ENCODE measurements at places on chromosomes 7 and 10.
A peak's percentile ranks its signal among the peaks of the same experiment; 100 is the strongest.

- DNase-seq = no peak
Observed at GRCh38 chr10:70053841-70054288, 1.2 kb downstream of the MACROH2A2 start.

DNA sequence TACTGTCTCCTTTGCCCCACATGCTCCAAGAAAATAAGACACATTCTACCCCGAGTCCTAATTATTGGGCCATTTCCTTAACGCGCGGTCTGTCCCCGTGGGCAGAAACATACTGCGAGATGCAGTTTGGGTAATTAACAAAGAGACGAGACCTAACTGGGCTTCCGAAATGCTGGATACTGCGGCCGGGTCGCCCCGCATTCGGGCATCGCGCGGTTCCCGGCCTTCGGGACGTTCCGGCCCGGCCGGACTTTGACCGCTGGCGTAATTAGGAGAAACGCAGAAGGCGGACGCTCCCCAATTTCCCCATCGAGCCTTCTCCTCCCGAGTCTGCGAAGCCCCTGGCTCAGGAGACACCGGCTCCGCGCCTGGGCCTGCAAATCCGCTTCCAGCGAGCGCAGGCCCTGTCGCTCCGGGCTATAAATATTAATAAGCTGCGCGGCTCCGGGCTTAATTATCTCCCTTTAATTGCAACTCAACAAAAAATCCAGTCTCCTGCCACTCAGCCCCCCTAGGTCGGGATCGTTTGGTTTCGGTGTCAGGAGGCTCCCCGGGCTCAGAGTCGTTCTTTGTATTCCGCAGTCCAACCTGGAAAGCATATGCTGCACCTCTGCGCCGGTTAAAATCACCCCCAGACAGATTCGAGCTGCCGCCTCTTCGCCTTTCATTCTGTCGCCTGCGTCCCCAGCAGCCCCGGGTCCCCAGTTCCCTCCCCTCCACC lies 131.5 kb downstream of the SPAG6 start:
- DNase-seq = no peak

- no peak for DNase-seq
Observed at GRCh38 chr10:116926426-116926825, 77.1 kb downstream of the ENO4 start.

DNA sequence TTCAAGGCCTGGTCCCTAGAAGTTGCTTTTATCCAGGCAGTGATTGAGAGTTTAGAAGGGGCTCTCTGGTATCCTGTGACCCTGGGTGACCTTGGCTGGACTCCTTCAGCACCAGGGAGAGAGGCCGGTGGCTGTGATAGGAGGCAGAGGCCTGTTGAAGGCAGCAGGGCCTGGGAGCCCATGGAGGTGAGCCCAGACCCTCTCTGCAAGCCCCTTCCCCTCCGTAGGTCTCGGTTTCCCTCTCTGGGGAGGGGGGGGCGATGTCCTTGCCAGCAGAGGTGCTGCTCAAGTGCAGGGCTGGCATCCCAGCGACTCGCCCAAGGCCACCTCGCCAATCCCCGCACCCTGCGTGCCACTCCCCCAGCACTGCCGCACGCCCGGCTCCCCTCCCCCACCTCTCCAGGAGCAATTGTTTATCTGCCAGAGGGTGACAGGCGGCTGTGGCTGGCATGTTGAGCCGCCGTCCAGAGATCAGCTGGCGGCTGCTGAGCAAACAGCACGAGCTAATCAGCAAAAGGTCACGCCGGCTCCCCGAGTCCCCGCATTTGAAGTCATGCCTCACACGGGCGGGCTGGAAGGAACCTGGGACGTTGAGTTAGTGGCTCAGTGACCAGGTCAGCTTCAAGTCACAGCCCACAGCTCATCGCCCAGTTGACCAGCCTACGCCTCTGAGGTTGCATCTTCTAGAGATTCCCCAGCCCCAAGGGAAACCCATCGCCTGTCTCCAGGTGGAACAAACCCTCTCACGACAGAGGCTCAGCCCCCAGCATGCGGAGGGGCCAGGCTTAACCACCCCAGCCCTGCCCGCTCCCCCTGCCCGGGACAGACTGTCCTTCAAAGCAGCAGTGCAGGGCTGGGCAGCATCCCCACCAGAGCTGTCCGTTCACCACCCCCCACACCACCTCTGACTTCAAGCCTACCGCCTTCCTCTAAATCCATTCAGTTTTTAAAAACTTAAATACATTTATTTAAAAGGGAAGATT lies 43.7 kb downstream of the ELFN1 start:
- DNase-seq = no peak

- no peak for DNase-seq
Observed at GRCh38 chr10:112823604-112824003, 126.4 kb upstream of the TCF7L2 start.

DNA sequence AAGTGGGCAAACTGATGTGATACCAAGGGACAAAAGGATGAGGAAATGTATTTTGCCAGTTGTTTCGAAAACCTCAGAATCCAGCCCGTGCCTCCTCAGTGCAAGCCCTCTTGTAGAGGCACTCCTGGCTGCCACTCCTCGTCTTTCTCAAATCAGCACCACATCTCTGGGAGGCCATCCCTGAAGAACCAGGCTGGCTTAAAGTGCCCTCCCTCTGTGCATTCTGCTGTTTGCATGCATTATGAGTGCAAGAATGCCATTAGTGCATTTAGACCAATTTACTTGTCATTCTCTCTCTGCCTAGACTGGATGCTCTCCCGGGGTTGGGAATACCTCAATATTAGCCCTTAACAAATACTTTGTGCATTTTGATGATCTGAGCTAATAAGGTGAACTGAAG lies 19.9 kb upstream of the FAM180A start:
- DNase-seq = no peak

DNA sequence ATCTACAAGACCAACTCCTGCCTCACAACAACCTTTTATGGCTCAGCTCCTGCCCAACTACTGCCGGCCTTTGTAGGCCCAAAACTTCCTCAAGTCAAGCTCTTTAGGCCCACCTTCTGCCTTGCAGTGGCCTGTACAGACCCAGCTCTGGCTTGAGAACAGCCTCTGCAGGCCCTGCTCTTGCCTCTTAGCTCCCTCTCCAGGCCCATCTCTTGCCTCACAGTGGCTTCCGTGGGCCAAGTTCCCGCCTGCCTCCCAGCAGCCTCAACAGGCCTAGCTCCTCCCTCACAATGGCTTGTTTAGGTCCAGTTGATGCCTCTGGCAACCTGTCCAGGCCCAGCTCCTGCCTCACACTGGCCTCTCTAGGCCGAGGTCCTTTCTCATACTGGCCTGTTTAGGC lies 32.4 kb upstream of the VKORC1L1 start:
- DNase-seq = no peak

DNA sequence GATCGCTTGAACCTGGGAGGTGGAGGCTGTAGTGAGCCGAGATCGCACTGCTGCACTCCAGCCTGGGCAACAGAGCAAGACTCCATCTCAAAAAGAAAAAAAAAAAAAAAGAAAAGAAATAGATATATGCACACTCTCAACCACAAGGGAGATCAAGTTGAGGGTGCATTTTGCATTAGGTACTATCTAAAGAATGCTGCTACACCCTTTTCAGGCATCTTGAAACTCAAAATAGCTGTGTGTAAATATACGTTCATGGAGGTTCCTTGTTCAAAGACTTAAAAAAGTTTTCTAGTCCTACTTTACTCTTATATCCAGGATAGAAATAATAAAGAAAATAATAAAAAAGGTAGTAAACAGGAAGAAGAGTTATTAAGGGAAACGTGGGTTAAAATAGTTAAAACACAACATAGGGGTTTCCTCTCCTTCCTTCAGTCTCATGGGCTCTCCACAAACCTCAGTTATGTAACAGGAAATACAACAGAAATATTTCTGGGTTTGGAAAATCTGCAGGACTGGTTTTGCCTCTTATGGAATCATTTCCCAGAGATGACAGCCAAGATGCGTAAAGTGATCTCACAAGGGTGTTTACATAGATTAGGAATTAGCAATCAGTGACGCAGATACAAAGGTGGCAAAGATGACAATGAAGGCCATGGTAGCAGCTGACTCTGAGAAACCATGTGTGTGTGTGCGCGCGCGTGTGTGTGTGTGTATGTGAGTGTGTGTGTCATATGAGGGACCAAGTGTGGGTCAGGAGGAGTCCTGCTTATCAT lies 15.1 kb downstream of the STEAP4 start:
- no peak for DNase-seq

DNA sequence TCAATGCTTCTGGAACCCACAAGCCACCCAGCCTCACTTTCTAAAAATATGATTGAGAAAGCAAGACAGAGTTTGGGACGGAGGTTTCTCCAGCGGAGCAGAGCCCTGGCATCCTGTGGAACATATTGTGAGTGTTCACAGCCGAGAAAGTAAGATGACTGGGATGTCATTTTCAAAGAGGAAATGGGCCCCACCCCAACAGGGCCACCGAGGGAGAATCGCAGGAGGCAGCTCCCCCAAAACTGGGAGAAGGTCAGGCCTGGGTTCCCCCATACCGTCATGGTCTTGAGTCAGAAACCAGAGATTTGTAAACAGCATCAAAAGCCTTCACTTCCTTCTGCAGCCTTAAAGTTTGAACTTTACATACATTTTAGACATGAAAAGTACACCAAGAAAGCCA lies 560.0 kb downstream of the PTPRN2 start:
- no peak for DNase-seq

DNA sequence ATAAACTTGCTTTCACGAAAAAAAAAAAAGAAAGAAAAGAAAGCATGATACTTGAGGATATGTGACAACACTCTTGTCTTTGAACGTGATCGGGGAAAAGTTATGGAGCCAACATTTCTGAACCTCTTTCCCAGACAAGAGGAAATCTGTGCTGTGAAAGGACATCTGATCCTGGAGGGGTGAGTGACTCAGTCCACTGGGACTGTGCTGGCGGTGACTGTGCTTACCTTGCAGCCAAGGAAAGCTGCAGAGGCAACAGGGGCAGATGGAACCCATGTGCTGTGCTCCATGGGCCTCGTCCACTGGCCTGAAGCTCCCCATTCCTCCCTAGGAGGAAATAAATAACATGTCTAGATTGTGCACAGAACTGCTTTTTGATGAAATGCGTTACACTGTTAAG lies 116.5 kb upstream of the RAB11FIP2 start:
- DNase-seq = no peak

DNA sequence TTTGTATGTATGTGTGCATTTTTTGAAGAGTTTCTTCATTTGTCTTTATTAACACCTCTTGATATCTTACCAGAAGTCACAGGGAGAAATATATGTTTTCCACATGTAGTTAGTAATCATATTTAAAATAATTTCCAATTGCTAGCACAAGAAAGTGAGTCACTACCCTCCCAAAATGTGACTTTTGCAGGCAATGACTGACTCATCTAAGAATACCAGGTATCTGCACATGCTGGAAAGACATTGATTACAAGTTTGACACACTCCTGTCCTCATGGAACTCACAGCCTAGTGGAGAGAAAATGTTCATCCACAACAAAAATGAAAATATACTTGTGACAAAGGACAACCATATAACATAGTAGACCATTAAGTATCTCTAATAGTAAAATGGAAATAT lies 82.9 kb downstream of the SEMA3D start:
- DNase-seq = no peak

DNA sequence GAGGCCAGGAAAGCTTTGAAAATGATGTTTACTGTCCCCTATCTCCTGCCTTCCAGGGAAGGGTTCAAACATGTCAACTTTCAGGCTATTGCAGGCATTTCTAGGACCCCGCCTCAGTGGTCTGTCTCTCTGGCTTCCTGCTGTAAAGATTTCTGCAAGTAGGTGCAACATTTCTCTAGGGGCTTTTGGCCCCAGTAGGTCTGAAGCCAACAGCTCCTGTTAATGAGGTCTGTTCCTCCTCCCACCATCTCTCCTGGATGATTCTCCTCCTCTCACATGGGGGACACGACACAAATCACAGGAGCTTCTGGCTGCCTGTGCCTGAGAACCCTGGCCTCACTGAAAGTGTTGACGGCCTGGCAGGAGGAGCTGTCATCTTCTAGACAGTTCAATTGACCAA lies 194.3 kb downstream of the CYP26A1 start:
- no peak for DNase-seq

DNA sequence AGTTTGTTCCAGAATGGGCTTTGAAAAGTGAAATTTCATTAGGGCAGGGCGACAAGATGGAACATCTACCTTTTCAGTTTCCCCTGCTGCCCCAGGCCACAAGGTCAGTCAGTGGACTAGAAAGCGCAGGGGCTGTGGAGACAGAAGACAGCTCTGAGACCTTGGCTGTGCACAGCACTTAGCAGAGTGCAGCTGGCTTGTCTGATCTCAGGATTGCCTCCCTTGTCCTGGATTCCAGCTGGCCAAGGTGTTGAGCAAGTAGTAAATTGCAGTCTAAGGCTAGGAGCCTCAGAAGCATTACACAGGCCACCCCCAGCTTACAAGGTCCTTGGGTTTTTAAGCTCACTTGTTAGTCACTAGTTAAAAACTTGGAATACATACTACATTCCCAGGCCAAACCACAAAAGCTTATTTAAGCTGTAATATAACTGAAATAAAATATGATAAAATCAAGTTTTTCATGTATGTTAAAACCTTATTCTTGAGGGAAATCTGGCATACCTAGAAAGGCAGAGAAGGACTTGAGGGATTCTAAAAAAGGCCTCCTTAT lies 67.3 kb upstream of the NPY start:
- DNase-seq = no peak

GRCh38 chr10:97575127-97575668 lies 2.6 kb downstream of the ANKRD2 start:
- no peak for DNase-seq

DNA sequence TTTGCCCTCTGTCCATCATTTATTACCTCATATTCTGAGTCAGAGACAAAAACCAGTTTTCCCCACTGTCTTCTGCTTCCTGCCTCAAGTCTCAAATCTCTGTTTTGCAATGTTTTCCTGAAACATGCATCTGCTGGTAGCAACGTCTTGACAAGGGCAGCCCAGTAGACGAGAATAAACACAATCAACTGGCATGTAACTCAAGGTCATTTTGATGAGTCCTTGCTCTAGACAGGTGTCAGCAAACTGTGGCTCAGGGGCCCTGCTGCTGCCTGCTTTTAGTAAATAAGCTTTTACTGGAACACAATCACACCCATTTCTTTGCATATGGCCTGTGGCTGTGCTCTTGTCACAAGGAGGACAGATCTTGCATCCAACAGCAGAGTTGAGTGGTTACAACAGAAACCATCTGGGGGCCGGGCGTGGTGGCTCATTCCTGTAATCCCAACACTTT lies 59.8 kb downstream of the ITIH5 start:
- no peak for DNase-seq

GRCh38 chr10:124372899-124373298 lies 45.8 kb downstream of the OAT start:
- DNase-seq = no peak

DNA sequence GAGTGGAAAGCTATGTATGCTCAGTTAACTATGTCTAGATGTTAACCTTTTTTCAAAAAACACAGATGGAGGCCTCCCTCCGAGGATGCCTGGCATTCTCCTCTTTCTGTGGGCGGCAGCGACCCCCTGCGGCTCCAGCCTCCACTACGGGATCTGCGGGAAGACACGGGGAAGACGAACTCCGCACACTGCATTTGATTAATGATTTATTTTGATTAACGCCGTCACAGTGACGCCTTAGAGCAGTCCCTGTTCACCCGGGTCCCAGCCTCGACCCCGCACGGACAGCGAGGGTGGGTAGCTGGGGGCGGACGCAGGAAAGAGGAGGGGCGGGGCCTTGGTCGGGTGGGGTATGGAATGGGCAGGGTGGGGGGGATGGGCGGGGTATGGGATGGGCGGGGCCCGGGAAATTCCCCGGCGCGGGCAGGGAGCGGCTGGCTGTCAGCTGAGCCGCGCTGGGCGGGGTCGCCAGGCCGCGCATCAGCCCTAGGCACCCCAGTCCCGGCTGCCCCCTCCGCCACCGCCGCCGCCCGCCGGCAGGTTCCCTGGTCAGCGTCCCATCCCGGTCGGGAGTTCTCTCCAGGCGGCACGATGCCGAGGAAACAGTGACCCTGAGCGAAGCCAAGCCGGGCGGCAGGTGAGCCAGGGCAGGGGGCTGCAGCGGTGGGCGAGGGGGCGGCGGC lies at the start of gene OPTN:
Gene OPTN (plus strand): TSS at position 498 of the 683 bp plus-strand sequence. CDS start 8,960 bp downstream, outside the sequence.
- peak; percentile 87 for DNase-seq

Data from frontal cortex (tissue), 4 donors.